ENCODE measurements at places on chromosomes 4 and X.
A peak's percentile ranks its signal among the peaks of the same experiment; 100 is the strongest.

DNA sequence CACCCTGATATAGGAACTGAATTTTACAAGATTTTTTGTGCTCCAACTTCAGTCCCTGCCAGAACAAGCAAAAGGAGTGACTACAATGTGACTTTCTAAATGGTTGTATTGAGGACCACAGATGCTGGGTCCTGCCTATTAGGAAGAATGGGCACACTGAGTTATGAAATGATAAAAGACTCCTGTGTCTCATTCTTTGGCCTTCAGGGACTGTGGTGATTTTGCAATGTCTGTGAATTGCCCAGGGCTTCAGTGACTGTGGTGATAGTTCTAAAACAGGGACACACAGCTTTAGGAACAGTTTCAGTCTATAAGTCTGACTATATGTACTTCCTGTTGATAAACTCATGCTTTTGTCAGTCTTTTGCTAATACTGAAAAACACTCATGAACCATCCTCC is 210.2 kb downstream of the DMD start:
- no peaks in the 10 kb centered on the region for H3K36me3 ChIP-seq
- no peak overlapping the region for H3K27ac ChIP-seq
- H3K4me3 ChIP-seq: no peak overlapping the region
- no peaks in the 10 kb centered on the region for H3K4me1 ChIP-seq
- H3K27me3 ChIP-seq: no peaks in the 10 kb centered on the region

GRCh38 chr4:76197031-76197743 is 16.4 kb downstream of the SCARB2 start:
- no peak for DNase-seq
- peaks cover 33% of the 10 kb centered on the region for H3K4me1 ChIP-seq
- no peak overlapping the region for H3K27ac ChIP-seq

GRCh38 chr4:137387924-137388323 is 144.4 kb downstream of the PCDH18 start:
- H3K36me3 ChIP-seq: no peaks in the 10 kb centered on the region
- no peak for DNase-seq
- H3K27me3 ChIP-seq: no peaks in the 10 kb centered on the region
- no peak overlapping the region for H3K27ac ChIP-seq
- no peaks in the 10 kb centered on the region for H3K4me1 ChIP-seq

DNA sequence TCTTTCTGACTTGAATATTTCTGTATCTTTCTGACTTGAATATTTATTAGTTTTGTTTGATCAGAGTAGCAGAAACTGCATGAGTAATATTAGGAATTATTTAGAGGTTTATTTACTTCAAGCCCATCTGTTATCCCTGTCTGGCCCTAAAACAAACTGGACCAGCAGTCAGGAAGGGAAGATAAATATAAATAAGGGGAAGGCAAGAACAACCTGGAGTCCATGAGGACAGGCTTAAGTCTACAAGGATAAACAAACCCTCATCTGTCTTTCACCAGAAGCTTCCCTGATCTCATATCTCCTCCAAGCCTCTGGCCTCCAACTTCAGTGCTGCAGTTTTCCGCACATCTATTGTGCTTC is 524.9 kb downstream of the CENPC start:
- no peaks in the 10 kb centered on the region for H3K27me3 ChIP-seq
- H3K4me1 ChIP-seq: no peaks in the 10 kb centered on the region
- no peak overlapping the region for H3K27ac ChIP-seq
- no peaks in the 10 kb centered on the region for H3K36me3 ChIP-seq

DNA sequence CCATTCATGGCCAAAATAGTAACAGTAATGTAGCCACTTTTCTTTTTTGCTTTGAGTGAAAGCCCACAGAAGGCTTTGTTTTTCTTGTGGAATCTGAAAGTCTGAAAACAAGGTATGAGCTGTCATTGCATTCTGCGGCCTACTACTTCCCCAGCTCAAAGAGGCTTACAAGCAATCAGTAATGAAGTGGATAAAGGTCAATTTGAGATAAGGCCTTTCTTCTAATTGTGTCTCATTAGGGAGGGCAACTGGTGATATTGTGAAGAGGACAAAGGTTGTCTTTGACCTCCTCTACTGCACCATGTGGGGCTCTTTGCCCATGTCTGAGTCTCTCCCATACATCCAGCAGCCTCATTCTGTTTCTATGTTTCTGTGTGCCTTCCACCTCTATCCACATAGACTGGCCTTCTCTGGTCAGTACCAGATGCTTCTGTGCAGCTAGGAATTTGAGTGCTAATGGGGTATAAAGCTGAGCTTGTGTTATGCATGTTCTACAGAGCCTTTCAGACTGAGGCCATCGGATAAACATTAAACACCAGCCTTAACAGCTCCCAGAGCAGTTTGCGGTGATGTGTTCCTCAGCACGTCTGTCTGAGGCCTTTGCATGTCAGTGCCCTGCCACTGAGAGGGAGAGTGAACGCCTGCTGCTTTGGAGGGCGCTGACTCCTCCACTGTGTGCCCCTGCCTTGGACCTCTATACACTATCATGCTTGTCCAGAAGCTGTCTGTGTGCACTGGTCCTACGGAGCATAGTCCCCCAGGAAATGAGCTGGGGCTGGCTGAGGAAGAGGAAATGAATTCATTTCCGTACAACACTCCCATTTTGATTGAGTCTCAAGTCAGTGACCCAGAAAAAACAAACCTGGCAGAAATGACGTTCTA is 80.2 kb downstream of the SH2D1A start:
- H3K4me1 ChIP-seq: no peaks in the 10 kb centered on the region
- H3K27ac ChIP-seq: no peak overlapping the region
- no peak overlapping the region for H3K4me3 ChIP-seq
- DNase-seq: no peak
- H3K27me3 ChIP-seq: no peaks in the 10 kb centered on the region

- peaks cover 12% of the 10 kb centered on the region for H3K4me1 ChIP-seq
- DNase-seq: no peak
- no peaks in the 10 kb centered on the region for H3K27me3 ChIP-seq
- H3K27ac ChIP-seq: no peak overlapping the region
These were observed 20.6 kb downstream of the ATP10D start for GRCh38 chr4:47505666-47506065.

DNA sequence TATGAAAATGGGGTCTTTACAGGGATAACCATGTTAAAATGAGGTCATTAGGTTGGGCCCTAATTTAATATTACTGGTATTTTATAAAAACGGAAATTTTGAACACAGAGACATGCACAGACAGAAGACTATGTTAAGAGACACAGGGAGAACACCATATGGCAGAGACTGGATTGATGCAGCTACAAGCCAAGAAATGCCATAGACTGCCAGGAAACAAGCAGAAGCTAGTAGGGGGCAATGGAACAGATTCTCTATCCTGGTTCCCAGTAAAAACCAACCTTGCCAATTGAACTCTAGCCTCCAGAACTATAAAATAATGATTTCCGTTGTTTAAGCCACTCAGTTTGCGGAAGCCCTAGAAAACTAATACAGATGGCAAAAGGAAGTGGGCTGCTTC is 6.6 kb upstream of the GUF1 start:
- no peaks in the 10 kb centered on the region for H3K36me3 ChIP-seq
- no peaks in the 10 kb centered on the region for H3K4me1 ChIP-seq
- no peak overlapping the region for H3K4me3 ChIP-seq

GRCh38 chr4:156673483-156673882 is 298.1 kb downstream of the PDGFC start:
- no peaks in the 10 kb centered on the region for H3K27me3 ChIP-seq
- H3K4me1 ChIP-seq: no peaks in the 10 kb centered on the region
- no peak overlapping the region for H3K27ac ChIP-seq
- no peaks in the 10 kb centered on the region for H3K36me3 ChIP-seq

GRCh38 chr4:131388277-131388676 is 1760.8 kb upstream of the PCDH10 start:
- H3K4me1 ChIP-seq: no peaks in the 10 kb centered on the region
- H3K27ac ChIP-seq: no peak overlapping the region
- no peaks in the 10 kb centered on the region for H3K27me3 ChIP-seq
- no peak overlapping the region for H3K4me3 ChIP-seq

GRCh38 chr4:138633580-138633904 is 382.0 kb upstream of the NOCT start:
- H3K4me3 ChIP-seq: no peak overlapping the region
- H3K27me3 ChIP-seq: no peaks in the 10 kb centered on the region
- H3K36me3 ChIP-seq: no peaks in the 10 kb centered on the region
- H3K4me1 ChIP-seq: no peaks in the 10 kb centered on the region
- DNase-seq: no peak

- H3K27ac ChIP-seq: no peak overlapping the region
- H3K4me3 ChIP-seq: no peak overlapping the region
- H3K36me3 ChIP-seq: no peaks in the 10 kb centered on the region
- no peaks in the 10 kb centered on the region for H3K4me1 ChIP-seq
- H3K27me3 ChIP-seq: peaks cover 17% of the 10 kb centered on the region
- DNase-seq: no peak
These were observed 67.6 kb downstream of the ENPEP start for GRCh38 chr4:110543577-110543976.

DNA sequence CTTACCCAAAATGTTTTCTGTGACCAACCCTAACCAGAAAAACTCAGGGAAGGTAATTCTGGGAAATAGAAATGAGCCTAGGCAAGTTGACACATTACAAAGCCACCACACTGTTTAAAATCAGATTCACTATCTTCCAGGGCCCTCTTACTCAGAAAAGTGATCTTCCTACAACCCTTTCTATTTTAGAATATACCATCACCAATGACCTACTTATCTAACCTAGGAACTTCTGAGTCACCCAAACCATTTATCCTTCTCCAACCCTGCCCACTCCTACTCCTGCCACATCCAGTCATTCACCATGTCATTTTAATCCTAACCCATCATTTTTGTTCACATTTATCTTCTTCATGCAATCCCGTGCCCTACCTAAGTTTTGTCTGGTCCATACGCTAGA is 89.9 kb downstream of the FTHL17 start:
- no peaks in the 10 kb centered on the region for H3K4me1 ChIP-seq
- H3K27me3 ChIP-seq: peaks cover 12% of the 10 kb centered on the region
- H3K27ac ChIP-seq: no peak overlapping the region
- no peak overlapping the region for H3K4me3 ChIP-seq
- DNase-seq: no peak
- no peaks in the 10 kb centered on the region for H3K36me3 ChIP-seq

GRCh38 chr4:19151684-19152083 is 1100.0 kb upstream of the SLIT2 start:
- H3K27me3 ChIP-seq: no peaks in the 10 kb centered on the region
- H3K4me1 ChIP-seq: no peaks in the 10 kb centered on the region
- DNase-seq: no peak
- no peaks in the 10 kb centered on the region for H3K36me3 ChIP-seq
- no peak overlapping the region for H3K4me3 ChIP-seq
- H3K27ac ChIP-seq: no peak overlapping the region

DNA sequence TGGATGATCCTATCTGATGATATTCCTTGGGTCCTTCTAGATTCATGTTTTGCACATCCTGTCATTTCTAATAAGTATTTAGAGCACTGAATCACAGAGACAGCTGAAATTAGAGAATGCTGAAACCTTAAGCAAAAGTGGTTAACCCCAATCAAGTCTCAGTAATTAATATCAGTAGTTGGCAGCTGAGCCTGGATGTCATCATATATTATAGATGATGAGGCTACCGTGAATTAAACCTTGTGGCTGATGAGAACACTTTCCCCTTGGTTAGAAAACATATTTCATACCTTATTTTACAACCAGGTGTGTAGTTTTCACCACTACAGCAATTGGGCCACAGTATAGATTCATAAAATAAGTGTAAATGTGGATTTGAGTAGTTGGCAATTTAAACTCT is 499.0 kb downstream of the PDGFC start:
- H3K36me3 ChIP-seq: no peaks in the 10 kb centered on the region
- no peak for DNase-seq
- H3K4me1 ChIP-seq: no peaks in the 10 kb centered on the region
- no peak overlapping the region for H3K27ac ChIP-seq

- peaks cover 3% of the 10 kb centered on the region for H3K4me1 ChIP-seq
- DNase-seq: no peak
- H3K36me3 ChIP-seq: no peaks in the 10 kb centered on the region
- H3K4me3 ChIP-seq: no peak overlapping the region
- no peaks in the 10 kb centered on the region for H3K27me3 ChIP-seq
These were observed 13.4 kb downstream of the PHKA2 start for GRCh38 chrX:18970465-18970864.

- no peaks in the 10 kb centered on the region for H3K27me3 ChIP-seq
- no peak overlapping the region for H3K4me3 ChIP-seq
- no peak overlapping the region for H3K27ac ChIP-seq
- no peaks in the 10 kb centered on the region for H3K36me3 ChIP-seq
- no peak for DNase-seq
- no peaks in the 10 kb centered on the region for H3K4me1 ChIP-seq
These were observed 21.5 kb downstream of the FRMPD4 start for GRCh38 chrX:12159799-12160198.

DNA sequence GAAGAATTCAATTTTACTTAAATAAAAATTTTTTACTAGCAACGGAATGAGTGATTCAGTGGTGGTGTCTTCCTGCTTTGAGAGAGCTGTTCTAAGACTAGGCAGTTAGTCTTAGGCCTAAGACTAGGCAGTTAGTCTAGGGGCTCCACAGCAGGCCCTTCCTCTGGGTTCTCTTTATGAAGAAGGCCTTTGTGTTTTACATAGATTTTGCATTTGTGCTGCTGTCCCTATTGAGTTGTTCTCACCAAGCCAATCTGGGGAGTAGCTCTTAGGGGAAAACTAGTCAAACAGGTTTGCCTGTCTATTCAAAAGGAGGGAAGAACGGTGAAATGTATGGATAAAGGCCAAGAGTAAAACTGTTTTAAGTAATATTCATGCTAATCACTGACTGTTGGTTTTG is 7.6 kb downstream of the UGT8 start:
- no peak overlapping the region for H3K27ac ChIP-seq
- H3K27me3 ChIP-seq: no peaks in the 10 kb centered on the region
- no peaks in the 10 kb centered on the region for H3K4me1 ChIP-seq
- no peaks in the 10 kb centered on the region for H3K36me3 ChIP-seq

DNA sequence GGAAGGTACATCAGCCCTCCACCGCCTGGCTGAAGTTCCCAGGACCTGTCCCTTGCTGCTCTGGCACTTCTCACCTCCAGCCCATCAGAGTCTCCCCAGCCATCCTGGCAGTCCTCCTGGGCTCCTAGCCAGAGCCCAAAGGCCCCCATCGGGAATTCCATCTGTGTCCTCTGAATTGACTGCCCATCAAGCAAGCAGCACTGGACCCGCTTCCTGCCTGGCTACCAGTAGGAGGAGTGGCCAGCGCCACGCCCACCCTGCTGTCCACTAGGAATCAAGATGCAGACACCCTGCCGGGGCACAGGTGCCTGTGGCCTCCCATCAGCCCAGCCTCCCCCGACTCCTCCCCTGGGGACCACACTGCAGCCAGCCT is 47.2 kb downstream of the C4orf50 start:
- H3K27me3 ChIP-seq: peaks cover 36% of the 10 kb centered on the region
- no peak overlapping the region for H3K4me3 ChIP-seq
- H3K36me3 ChIP-seq: no peaks in the 10 kb centered on the region
- H3K27ac ChIP-seq: peak overlapping the region; percentile 10
- no peaks in the 10 kb centered on the region for H3K4me1 ChIP-seq

- H3K4me3 ChIP-seq: no peak overlapping the region
- H3K27me3 ChIP-seq: peaks cover 22% of the 10 kb centered on the region
- H3K4me1 ChIP-seq: no peaks in the 10 kb centered on the region
- DNase-seq: no peak
- no peak overlapping the region for H3K27ac ChIP-seq
These were observed 24.8 kb downstream of the NHSL2 start for GRCh38 chrX:71935476-71935875.
